ENCODE measurements at places on chromosomes 1 and 21. TPM values are rescaled to one million over a fixed set of nuclear protein-coding genes. Genes with fewer than 3 reads are reported as not detected.

DNA sequence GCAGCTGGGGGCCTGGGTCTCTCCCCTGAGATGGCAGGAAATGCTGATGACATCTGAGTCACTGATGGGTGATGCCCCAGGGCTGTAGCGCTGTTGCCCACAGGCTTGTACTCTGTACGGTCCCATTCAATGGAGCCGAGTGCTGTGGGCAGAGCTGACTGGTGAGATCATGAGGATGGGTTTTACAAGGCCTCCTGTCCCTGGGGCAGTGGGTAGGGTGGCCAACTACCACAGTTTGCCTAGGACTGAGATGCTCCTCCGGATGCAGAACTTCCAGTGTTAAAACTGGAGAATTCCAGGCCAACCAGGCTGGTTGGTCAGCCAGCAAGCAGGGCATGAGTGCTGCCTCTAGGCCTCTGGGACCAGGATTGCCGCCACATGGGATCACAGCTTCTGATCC lies 9.2 kb downstream of the PHLDA3 start:
- H3K27me3 ChIP-seq, result no peaks in the 10 kb centered on the region
- no peaks in the 10 kb centered on the region for H3K36me3 ChIP-seq
- no peak overlapping the region for H3K4me3 ChIP-seq
- peak overlapping the region; percentile 89 for H3K27ac ChIP-seq
- no peak for DNase-seq
- H3K4me1 ChIP-seq, result peaks cover 6% of the 10 kb centered on the region

DNA sequence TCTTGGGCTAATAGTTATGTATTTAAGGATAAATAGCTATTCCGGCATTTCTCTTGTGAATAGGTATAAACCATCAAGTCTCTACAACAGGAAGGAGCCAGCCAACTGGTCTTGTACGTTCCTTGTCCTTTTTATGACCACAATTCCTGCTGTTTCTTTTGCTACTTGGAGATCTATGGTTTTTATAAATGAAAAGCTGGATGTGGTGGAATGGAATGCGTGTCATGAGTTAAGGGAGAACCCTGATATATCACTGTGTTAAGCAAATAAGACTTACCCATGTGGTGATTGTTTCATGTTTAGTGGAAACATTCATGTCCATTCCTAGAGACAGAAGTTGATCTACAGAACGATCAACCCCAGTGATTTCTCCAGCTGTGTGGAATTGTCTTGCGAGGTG lies 282.1 kb downstream of the RPS6KC1 start:
- no peaks in the 10 kb centered on the region for H3K36me3 ChIP-seq
- H3K27ac ChIP-seq, result no peak overlapping the region
- H3K27me3 ChIP-seq, result no peaks in the 10 kb centered on the region
- H3K4me3 ChIP-seq, result no peak overlapping the region
- H3K4me1 ChIP-seq, result no peaks in the 10 kb centered on the region

GRCh38 chr1:2784854-2785630 lies 16.5 kb downstream of the TTC34 start:
- no peak overlapping the region for H3K4me3 ChIP-seq
- H3K27ac ChIP-seq, result no peak overlapping the region
- no peaks in the 10 kb centered on the region for H3K4me1 ChIP-seq

DNA sequence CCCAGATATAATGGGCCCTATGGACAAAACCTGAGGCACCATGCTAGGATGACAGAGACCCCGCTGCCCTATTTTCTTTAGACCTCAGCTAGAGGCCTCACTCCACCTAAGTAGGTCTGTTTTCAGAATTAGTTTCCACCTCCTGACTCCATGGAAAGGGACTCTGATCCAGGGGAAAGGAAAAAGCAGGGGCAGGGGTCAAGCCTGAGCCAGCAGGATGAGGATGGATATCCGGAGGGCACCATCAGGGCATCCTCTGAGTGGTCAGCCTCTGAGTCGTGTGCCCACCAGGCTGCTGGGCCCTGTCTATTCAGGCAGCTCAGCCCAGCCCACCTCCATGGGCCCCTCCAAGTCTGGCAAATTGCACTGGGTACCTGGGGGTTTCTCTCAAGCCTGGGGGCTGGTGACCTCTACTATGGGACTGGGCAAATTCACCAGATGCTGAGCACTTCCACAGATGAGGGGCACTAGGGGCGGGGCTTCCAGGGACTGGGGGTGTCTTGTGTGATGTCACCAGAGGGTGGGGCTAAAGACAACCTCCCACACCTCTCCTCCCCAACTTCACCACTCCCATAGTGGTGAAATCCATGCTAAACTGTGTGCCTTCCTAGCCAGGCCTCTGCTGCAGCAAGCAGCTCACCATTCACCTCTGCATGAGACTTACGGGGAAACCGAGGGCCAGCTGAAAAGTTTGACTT lies 5.5 kb downstream of the PAQR7 start:
- peaks cover 10% of the 10 kb centered on the region for H3K4me1 ChIP-seq
- H3K4me3 ChIP-seq, result no peak overlapping the region
- no peaks in the 10 kb centered on the region for H3K27me3 ChIP-seq
- H3K27ac ChIP-seq, result no peak overlapping the region

GRCh38 chr1:227901906-227902640 lies 45.7 kb downstream of the WNT9A start:
- no peaks in the 10 kb centered on the region for H3K4me1 ChIP-seq
- H3K27me3 ChIP-seq, result no peaks in the 10 kb centered on the region
- DNase-seq, result no peak
- H3K27ac ChIP-seq, result no peak overlapping the region

DNA sequence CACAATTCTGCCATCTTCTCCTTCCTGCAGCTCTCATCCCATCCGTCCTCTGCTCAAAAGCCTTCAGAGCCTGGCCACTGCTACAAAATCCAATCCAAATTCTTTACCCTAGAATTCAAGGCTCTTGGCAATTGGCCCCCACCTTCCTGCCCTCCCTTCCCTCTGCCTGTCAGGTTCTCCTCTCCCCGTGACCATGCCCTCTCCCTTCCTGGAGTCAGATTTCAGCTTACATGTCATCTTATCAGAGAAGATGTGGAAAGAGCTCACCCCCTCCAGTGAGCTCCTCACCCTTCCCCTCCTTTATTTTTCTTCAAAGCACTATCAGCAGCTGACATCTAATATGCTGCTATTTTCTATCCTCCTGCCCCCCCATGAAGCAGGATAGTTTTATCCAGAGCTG lies 86.9 kb downstream of the GRIK3 start:
- no peaks in the 10 kb centered on the region for H3K36me3 ChIP-seq
- no peaks in the 10 kb centered on the region for H3K27me3 ChIP-seq
- no peak overlapping the region for H3K4me3 ChIP-seq
- no peaks in the 10 kb centered on the region for H3K4me1 ChIP-seq

- no peaks in the 10 kb centered on the region for H3K4me1 ChIP-seq
- no peak for DNase-seq
- no peaks in the 10 kb centered on the region for H3K36me3 ChIP-seq
- H3K4me3 ChIP-seq, result no peak overlapping the region
- no peak overlapping the region for H3K27ac ChIP-seq
These were observed 11.8 kb downstream of the PATJ start for GRCh38 chr1:61753998-61754508.

DNA sequence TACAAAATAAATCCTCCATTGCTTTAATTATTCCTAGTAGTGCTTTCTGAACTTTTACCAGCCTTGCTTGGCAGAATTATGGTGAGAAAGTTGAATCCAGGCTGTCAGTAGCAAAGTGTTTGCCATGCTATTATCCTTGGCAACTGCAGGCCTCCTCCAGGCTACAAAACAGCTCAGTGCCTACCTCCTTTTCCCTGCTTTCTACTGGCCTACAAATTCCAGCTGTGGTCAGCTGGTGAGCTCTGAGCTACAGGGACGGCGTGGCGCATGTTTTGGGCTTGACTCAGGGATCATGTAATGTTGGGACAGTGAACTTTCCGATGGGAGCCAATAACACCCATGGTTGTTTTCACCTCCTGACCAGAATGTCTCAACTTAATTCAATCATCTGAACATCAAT lies 456.1 kb upstream of the ADAMTS5 start:
- no peak overlapping the region for H3K4me3 ChIP-seq
- H3K27ac ChIP-seq, result no peak overlapping the region
- H3K27me3 ChIP-seq, result no peaks in the 10 kb centered on the region

The CHRM3 gene
- 47.1 TPM for total RNA-seq

GRCh38 chr1:179867493-179868330 lies 9.9 kb downstream of the TOR1AIP2 start:
- H3K4me1 ChIP-seq, result no peaks in the 10 kb centered on the region
- H3K27me3 ChIP-seq, result no peaks in the 10 kb centered on the region

GRCh38 chr1:50208756-50209155 lies 100.0 kb downstream of the ELAVL4 start:
- H3K27me3 ChIP-seq, result no peaks in the 10 kb centered on the region
- no peak overlapping the region for H3K4me3 ChIP-seq
- H3K4me1 ChIP-seq, result no peaks in the 10 kb centered on the region
- H3K27ac ChIP-seq, result no peak overlapping the region
- H3K36me3 ChIP-seq, result no peaks in the 10 kb centered on the region

DNA sequence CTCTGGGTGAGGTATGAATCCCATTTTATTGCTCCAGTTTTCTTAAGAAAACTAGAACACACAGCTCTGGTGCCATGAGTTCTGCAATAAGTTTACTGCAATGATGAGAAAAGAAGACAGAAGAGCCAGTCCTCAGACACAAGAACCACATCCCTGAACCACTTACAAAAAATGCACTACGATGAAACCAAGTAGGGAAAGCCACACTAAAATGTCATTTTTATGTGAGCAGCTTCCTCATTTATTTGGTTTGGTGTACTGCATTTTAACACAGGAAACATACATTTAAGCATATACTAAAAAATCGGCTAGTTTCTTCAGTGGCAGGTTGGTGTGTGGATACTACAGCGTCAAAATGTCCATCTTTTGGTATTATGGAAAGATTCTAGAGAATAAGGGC lies 95.9 kb downstream of the PTPN14 start:
- no peaks in the 10 kb centered on the region for H3K4me1 ChIP-seq
- H3K4me3 ChIP-seq, result no peak overlapping the region
- no peak overlapping the region for H3K27ac ChIP-seq
- H3K27me3 ChIP-seq, result no peaks in the 10 kb centered on the region

DNA sequence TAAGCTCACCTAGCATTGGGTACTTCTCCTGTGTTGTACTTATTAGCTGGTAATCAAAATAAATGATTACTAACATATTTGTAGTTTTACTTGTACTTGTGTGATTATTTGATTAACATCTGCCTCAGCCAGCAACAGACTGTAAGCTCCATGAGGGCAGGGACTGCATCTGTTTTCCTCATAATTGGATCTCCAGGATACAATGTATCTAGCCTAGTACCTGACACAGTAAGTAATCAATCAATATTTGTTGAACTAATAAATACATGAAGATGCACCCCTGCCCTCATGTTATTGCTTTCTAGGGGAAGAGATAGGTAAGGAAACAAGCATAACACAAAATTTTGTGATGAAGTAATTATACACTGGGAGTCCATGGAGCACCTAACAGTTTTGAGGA lies 101.5 kb downstream of the TENT5C start:
- H3K27ac ChIP-seq, result no peak overlapping the region
- no peak overlapping the region for H3K4me3 ChIP-seq
- no peaks in the 10 kb centered on the region for H3K4me1 ChIP-seq
- no peak for DNase-seq
- no peaks in the 10 kb centered on the region for H3K36me3 ChIP-seq

The TNN gene
- not detected for total RNA-seq

DNA sequence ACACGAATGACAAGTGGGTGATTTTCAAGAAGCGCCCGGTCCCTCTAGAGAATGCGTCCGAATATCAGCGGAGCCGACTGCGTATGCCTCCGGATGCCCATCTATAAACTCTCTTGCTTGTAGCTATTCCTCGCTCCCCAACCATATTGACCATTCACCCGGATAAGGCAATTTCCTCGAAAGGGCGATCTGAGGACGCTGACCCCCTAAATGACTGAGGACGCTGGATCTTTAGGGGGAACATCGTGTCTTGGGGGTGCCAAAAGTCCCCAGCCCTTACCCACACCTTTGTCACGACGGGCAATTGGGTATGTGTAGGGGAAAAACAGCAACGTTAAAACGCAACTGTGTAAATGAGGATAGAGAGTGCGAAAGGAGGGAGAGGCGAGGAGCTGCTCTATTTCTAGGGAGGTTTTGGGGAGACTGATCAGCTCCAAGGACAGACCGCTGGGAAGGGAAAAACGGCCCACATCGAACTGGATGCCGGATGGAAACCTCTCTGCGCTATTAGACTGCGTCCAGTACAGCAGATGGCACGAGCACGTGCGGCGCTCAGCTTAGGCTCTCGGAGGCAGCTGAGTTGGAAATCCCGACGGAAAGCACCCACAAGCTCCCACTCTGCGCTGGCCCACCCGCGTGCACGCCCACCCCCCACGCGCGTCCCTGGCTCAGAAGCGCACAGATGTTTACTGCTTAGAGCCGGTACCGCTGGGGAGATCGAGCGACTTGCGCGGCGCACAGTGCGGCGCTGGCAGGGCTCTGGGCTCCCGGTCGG lies 2.9 kb upstream of the PRRX1 start:
- H3K36me3 ChIP-seq, result no peaks in the 10 kb centered on the region
- H3K27ac ChIP-seq, result peak overlapping the region; percentile 95
- DNase-seq, result peak; percentile 50
- H3K4me1 ChIP-seq, result no peaks in the 10 kb centered on the region
- no peaks in the 10 kb centered on the region for H3K27me3 ChIP-seq

DNA sequence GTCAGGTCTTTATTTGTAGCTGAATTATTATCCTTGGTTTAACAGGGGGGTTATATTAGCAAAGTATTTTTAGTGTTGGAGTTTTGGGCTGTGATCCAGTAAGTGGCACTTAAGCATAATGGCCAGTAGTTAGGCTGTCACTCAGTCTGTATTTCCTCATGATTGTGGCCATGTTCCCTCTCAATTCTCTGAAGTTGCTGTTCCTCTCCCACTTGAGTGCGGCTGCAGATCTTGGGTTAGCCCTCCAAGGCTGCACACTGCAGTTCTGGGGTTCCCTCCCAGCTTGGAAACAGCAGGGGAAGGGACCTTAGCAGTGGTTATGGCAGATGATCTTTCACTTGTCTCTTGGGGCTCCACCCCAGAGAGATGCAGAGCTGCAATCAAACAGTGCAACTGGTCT lies 23.2 kb upstream of the DENND1B start:
- no peak overlapping the region for H3K27ac ChIP-seq
- no peak overlapping the region for H3K4me3 ChIP-seq
- DNase-seq, result no peak
- no peaks in the 10 kb centered on the region for H3K36me3 ChIP-seq
- no peaks in the 10 kb centered on the region for H3K27me3 ChIP-seq

The FAM72B gene
- not detected for total RNA-seq

The CYP4A22 gene
- total RNA-seq, result 0.21 TPM

GRCh38 chr1:84152649-84153056 lies 8.6 kb downstream of the PRKACB start:
- no peak overlapping the region for H3K4me3 ChIP-seq
- DNase-seq, result no peak
- no peaks in the 10 kb centered on the region for H3K36me3 ChIP-seq
- no peak overlapping the region for H3K27ac ChIP-seq

- peak overlapping the region; percentile 4 for H3K27ac ChIP-seq
- no peaks in the 10 kb centered on the region for H3K27me3 ChIP-seq
- H3K36me3 ChIP-seq, result no peaks in the 10 kb centered on the region
- DNase-seq, result no peak
- no peak overlapping the region for H3K4me3 ChIP-seq
- H3K4me1 ChIP-seq, result no peaks in the 10 kb centered on the region
These were observed 13.6 kb downstream of the NID1 start for GRCh38 chr1:236051242-236051791.

The BEST4 gene
- total RNA-seq, result not detected
